Vagina (tissue), 2 donors: ENCODE measurements at places on chromosomes 7 and 10. TPM values are rescaled to one million over a fixed set of nuclear protein-coding genes. Genes with fewer than 3 reads are reported as not detected.

The SLC39A12 gene
- total RNA-seq, result not detected

The PRLHR gene
- 23.1 TPM for total RNA-seq

The HTR7 gene
- 0.74 TPM for total RNA-seq

The TMEM178B gene
- total RNA-seq, result 1.2 TPM

The ADAM12 gene
- 3.7 TPM for total RNA-seq

The UCN3 gene
- not detected for total RNA-seq

The CDC14C gene
- not detected for total RNA-seq

The SPDYE6 gene
- total RNA-seq, result not detected

The MYOZ1 gene
- total RNA-seq, result not detected

The SPDYE3 gene
- not detected for total RNA-seq

DNA sequence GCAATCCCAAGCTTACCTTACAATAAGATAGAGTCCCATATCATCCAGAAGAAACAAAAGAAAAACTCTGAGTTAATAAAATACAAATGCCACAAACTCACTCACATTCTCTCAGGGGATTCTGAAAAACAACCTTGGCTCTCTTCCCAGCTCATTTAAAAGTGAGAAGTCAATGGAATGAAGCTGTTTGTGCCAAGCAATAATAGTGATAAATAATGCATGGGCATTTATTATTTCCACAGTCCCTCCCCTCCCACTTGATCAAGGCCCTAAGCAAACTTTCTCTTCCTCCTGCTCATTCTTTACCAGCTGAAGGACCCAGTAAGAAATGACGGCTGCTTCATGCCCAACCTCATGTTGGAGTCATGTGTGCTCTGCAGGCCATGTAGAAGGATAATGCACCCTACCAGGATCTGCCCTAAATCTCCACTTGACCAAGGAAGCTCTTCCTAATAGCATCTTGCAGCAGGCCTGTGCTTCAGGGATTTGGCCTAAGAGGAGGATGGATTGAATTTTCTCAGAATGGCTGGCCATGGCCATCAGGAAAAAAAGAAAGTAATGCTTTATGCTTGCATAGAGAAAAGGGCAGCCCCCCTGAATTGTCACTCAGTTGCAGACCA lies 451.3 kb downstream of the GPAM start:
- no peak overlapping the region for H3K4me3 ChIP-seq
- H3K4me1 ChIP-seq, result no peaks in the 10 kb centered on the region
- no peak for DNase-seq
- H3K27ac ChIP-seq, result no peak overlapping the region
- no peaks in the 10 kb centered on the region for H3K36me3 ChIP-seq

- H3K27ac ChIP-seq, result no peak overlapping the region
- no peak overlapping the region for H3K4me3 ChIP-seq
- DNase-seq, result no peak
- no peaks in the 10 kb centered on the region for H3K27me3 ChIP-seq
Observed at GRCh38 chr10:33546031-33546430, 211.6 kb upstream of the NRP1 start.

DNA sequence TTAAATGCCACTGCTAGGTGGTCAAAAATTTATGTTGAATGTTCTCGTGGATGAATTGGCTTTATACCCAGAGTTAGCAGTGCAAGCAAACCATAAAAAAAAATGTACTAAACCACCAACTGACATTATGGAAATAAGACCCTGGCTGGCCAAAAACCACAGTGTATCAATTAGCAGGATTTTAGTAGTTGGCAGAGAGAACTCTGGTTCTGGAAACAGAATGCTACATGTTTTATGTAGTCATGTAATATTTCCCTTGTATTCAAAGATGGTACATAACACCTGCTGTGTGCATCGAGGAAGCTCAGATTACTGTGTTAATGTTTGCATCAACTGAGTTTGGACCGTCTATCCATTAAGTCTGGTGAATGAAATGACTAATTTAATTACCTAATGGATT lies 618.5 kb downstream of the CCSER2 start:
- no peaks in the 10 kb centered on the region for H3K4me1 ChIP-seq
- no peak for DNase-seq
- no peak overlapping the region for H3K27ac ChIP-seq
- H3K36me3 ChIP-seq, result no peaks in the 10 kb centered on the region
- H3K27me3 ChIP-seq, result no peaks in the 10 kb centered on the region

GRCh38 chr7:67692425-67692824 lies 695.8 kb downstream of the TYW1 start:
- DNase-seq, result no peak
- H3K4me1 ChIP-seq, result peaks cover 11% of the 10 kb centered on the region
- H3K27ac ChIP-seq, result no peak overlapping the region

DNA sequence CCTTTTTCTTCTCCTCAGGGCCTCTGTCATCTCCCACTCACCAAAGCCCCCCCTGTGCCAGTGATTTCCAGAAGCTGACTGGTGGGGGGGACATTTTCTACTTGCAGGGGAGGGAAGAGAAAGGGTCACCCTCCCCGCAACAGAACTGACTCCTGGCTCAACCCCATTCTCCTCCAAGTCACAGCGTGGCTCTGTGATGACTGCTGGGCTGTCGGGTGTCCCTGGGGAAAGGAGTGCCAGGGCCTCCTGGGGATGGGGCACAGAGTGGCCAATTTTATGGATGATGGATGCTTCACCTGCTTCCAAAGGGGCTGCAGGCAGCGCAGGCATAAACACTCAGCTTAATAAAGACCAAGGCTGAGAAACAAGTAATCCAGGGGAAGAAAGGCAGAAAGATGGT lies 523.0 kb downstream of the PTPRN2 start:
- no peaks in the 10 kb centered on the region for H3K27me3 ChIP-seq
- H3K4me1 ChIP-seq, result no peaks in the 10 kb centered on the region
- H3K4me3 ChIP-seq, result no peak overlapping the region
- H3K27ac ChIP-seq, result no peak overlapping the region
- no peak for DNase-seq

GRCh38 chr10:86649471-86650150 lies 4.7 kb upstream of the OPN4 start:
- no peak overlapping the region for H3K27ac ChIP-seq
- peaks cover 28% of the 10 kb centered on the region for H3K4me1 ChIP-seq
- DNase-seq, result peak; percentile 94

- H3K27ac ChIP-seq, result no peak overlapping the region
- no peak for DNase-seq
- no peak overlapping the region for H3K4me3 ChIP-seq
Observed at GRCh38 chr10:2137549-2138174, 400.3 kb upstream of the ADARB2 start.

DNA sequence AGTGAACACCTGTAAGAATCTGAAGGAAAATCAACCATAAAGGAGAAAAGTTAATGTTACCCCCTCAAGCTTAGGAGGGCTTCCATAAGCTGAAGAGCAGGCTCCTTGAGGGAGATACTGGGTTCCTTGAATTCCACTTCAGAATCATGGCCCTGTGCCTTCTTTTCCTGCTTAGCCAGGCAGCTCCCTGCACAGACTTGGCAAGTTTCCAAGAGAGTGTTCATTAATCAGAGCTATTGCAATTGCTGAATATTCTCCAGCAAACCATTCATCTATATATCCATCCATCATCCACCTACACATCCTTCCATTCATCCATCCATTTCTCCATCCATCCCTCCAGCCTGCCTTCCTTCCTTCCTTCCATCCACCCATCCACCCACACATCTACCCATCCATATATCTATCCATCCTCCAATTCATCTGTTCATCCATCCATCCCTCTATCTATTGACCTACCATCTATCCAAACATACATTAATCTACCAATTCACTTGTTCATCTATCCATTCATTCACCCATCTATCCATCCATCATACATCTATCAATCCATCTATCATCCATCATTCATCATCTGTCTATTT lies 574.4 kb downstream of the PTPRN2 start:
- H3K4me3 ChIP-seq, result no peak overlapping the region
- H3K4me1 ChIP-seq, result peaks cover 22% of the 10 kb centered on the region
- no peak overlapping the region for H3K27ac ChIP-seq
- H3K27me3 ChIP-seq, result no peaks in the 10 kb centered on the region
- no peak for DNase-seq

DNA sequence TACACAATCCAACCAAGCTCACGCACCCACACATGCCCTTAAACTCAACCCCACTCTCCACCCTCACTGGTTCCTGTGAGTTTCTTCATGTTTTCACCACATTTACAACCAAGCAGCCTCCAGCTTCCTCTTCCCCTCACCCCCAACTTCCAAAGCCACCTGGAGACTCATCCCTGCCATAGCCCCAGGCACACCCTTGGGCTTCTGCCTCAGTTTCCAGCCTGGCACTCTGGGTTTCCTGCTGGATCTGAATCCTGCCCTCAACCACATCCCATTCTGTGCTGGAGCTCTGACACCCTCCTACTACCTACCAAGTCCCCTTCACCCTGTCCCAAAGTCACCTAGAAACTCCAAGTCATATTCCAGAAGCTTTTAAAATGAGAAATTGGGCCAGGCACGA lies 29.4 kb downstream of the CCDC3 start:
- no peak for DNase-seq
- no peaks in the 10 kb centered on the region for H3K27me3 ChIP-seq
- H3K27ac ChIP-seq, result no peak overlapping the region
- no peak overlapping the region for H3K4me3 ChIP-seq

DNA sequence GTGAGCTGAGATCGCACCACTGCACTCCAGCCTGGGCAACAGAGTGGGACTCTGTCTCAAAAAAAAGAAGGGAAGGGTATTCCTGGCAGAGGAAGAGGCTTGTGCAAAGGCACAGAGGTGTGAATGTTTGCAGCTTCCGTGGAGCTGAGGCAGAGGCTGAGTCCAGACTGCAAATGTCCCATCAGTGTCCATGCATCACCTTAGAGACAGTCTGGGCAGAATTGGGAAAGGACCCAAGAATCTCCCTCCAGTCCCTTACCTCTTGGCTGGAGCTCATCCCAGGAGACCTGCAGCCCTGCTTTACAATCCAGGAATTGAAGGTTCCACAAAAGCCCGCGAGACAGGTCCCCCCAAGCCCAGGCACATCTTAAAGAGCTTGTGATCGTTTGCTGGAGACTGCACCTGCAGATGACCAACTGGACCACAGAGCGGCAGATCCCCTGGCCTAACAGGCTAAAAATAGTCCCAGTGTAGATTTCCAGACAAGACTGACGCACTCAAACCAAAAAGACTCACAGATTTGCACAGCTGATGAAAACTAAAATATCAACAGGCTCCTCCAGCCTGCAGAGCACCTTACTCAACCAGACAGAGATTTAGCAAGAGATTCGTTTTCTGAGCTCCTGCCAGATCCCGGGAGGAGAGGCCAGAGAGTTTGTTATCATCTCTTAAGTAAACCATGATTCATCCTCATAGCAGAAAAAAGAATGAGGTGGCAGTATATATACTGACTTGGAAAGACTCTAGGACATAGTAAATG lies 22.9 kb upstream of the NANOS1 start:
- H3K27me3 ChIP-seq, result no peaks in the 10 kb centered on the region
- no peak for DNase-seq
- H3K27ac ChIP-seq, result no peak overlapping the region
- H3K4me3 ChIP-seq, result no peak overlapping the region

GRCh38 chr7:47204709-47205108 lies 377.2 kb downstream of the TNS3 start:
- H3K27ac ChIP-seq, result no peak overlapping the region
- H3K36me3 ChIP-seq, result no peaks in the 10 kb centered on the region
- no peak overlapping the region for H3K4me3 ChIP-seq
- H3K27me3 ChIP-seq, result no peaks in the 10 kb centered on the region
- no peak for DNase-seq

DNA sequence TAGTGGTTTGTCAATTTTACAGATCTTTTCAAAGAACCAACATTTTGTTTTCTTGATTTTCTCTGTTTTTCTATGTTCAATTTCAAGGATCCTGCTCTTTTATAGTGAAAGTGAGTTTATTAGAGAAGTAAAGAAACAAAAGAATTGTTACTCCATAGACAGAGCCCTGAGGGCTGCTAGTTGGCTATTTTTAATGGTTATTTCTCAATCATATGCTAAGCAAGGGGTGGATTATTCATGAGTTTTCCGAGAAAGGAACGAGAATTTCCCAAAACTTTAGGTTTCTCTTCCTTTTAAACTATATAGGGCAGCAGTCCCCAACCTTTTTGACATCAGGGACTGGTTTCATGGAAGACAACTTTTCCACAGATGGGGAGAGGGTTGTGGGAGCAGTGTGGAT lies 165.0 kb downstream of the CCSER2 start:
- DNase-seq, result no peak
- H3K4me3 ChIP-seq, result no peak overlapping the region

- DNase-seq, result peak; percentile 79
- peaks cover 6% of the 10 kb centered on the region for H3K4me1 ChIP-seq
- no peak overlapping the region for H3K4me3 ChIP-seq
- no peaks in the 10 kb centered on the region for H3K36me3 ChIP-seq
- H3K27me3 ChIP-seq, result no peaks in the 10 kb centered on the region
- peak overlapping the region; percentile 6 for H3K27ac ChIP-seq
Observed at GRCh38 chr7:101588131-101588935, 40.8 kb downstream of the MYL10 start.

- H3K27me3 ChIP-seq, result no peaks in the 10 kb centered on the region
- no peaks in the 10 kb centered on the region for H3K36me3 ChIP-seq
- no peak for DNase-seq
- no peak overlapping the region for H3K27ac ChIP-seq
Observed at GRCh38 chr10:93098816-93099215, 25.1 kb downstream of the CYP26A1 start.

GRCh38 chr7:151825721-151826120 lies 51.2 kb downstream of the PRKAG2 start:
- no peaks in the 10 kb centered on the region for H3K36me3 ChIP-seq
- no peak for DNase-seq
- H3K27ac ChIP-seq, result no peak overlapping the region
- no peak overlapping the region for H3K4me3 ChIP-seq
- no peaks in the 10 kb centered on the region for H3K27me3 ChIP-seq
- peaks cover 23% of the 10 kb centered on the region for H3K4me1 ChIP-seq

GRCh38 chr7:7862393-7862792 lies 106.2 kb upstream of the GLCCI1 start:
- H3K4me3 ChIP-seq, result no peak overlapping the region
- H3K4me1 ChIP-seq, result no peaks in the 10 kb centered on the region
- DNase-seq, result no peak
- H3K27ac ChIP-seq, result no peak overlapping the region
- H3K27me3 ChIP-seq, result no peaks in the 10 kb centered on the region
- no peaks in the 10 kb centered on the region for H3K36me3 ChIP-seq

- H3K27me3 ChIP-seq, result no peaks in the 10 kb centered on the region
- no peak for DNase-seq
- H3K4me1 ChIP-seq, result no peaks in the 10 kb centered on the region
- H3K4me3 ChIP-seq, result no peak overlapping the region
- H3K36me3 ChIP-seq, result no peaks in the 10 kb centered on the region
Observed at GRCh38 chr10:21078410-21079329, 181.6 kb upstream of the NEBL start.

DNA sequence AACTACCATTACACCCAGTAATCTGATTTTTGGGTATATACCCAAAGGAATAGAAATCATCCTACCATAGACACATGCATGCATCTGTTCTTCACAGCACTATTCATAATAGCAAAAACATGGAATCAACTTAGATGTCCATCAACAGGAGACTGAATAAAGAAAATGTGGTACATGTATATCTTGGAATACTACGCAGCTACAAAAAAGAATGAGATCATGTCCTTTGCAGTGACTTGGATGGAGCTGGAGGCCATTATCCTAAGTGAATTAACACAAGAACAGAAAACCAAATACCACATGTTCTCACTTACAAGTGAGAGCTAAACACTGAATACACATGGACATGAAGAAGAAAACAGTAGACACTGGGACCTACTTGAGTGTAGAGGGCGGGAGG lies 254.9 kb downstream of the CACNA2D1 start:
- H3K27me3 ChIP-seq, result no peaks in the 10 kb centered on the region
- H3K36me3 ChIP-seq, result no peaks in the 10 kb centered on the region
- H3K27ac ChIP-seq, result no peak overlapping the region
- no peak overlapping the region for H3K4me3 ChIP-seq
- no peaks in the 10 kb centered on the region for H3K4me1 ChIP-seq

GRCh38 chr10:137606-138005 lies 2.4 kb downstream of the ZMYND11 start:
- H3K4me3 ChIP-seq, result no peak overlapping the region
- H3K4me1 ChIP-seq, result peaks cover 60% of the 10 kb centered on the region
- H3K27me3 ChIP-seq, result no peaks in the 10 kb centered on the region
- H3K36me3 ChIP-seq, result no peaks in the 10 kb centered on the region
